Heart right ventricle (tissue), 16 donors: ENCODE measurements at places on chromosomes 1 and 21. TPM values are rescaled to one million over a fixed set of nuclear protein-coding genes. Genes with fewer than 3 reads are reported as not detected.

DNA sequence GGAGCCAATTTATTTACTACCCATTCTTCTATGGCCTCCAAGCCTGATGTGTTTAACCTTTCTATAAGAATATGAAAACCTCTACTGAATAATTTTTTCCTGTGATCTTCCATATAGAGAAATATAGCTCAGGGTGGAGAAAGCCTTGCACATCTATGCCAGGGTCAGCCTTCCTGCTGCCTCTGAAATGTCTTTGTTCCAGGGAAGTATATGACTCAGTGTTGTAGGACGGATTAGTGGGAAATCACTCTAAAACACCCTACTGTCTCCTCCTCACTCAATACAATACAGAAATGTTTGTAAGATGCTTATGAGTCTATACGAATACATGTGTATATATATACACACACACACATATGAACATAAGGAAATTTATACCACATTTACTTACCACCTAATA is 1044.9 kb downstream of the BRINP3 start:
- no peak overlapping the region for H3K27ac ChIP-seq
- no peaks in the 10 kb centered on the region for H3K36me3 ChIP-seq
- no peak for DNase-seq
- no peaks in the 10 kb centered on the region for H3K27me3 ChIP-seq
- no peak overlapping the region for H3K4me3 ChIP-seq
- no peaks in the 10 kb centered on the region for H3K4me1 ChIP-seq

DNA sequence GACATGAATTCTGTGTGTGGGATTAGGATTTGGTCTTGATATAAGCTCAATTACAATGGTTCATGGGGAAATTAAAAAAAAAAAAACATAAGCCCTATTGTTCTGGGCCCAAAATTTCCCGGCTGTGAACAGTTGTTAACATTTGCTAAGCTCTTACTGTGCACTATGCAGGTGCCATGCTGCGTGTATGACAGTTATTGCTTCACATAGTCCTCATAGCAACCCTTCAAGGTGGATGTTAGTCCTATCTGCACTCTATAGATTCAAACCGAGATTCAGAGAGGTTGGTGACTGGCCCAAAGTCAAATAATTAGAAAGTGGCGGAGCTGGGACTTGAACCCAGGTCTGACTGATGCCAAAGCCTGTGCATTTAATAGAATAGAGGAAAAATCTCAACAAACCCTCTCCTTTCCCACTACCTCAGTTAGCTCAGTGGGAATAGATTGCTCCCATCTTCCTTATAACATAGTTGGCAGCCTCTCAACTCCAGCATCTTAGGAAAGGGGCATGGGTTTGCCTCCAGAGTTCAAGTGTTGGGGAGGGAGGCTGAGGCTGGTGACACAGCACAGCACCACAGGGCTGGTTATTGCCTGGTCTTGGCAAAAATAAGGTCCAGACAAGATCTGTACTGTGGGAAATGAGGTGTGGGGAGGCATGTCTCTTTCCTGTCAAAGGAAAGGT is 55.0 kb upstream of the GCLM start:
- no peak overlapping the region for H3K4me3 ChIP-seq
- no peak overlapping the region for H3K27ac ChIP-seq
- DNase-seq, result no peak
- no peaks in the 10 kb centered on the region for H3K27me3 ChIP-seq
- no peaks in the 10 kb centered on the region for H3K36me3 ChIP-seq

GRCh38 chr1:93180723-93181613 is at the start of gene CCDC18:
Gene CCDC18 (plus strand): TSS chr1:93180724. CDS start chr1:93183362, 2,638 bp downstream.
- H3K27me3 ChIP-seq, result no peaks in the 10 kb centered on the region
- peaks cover 8% of the 10 kb centered on the region for H3K36me3 ChIP-seq
- H3K4me3 ChIP-seq, result peak within 1 kb of the TSS; percentile 67
- DNase-seq, result no peak
- peaks cover 24% of the 10 kb centered on the region for H3K4me1 ChIP-seq

DNA sequence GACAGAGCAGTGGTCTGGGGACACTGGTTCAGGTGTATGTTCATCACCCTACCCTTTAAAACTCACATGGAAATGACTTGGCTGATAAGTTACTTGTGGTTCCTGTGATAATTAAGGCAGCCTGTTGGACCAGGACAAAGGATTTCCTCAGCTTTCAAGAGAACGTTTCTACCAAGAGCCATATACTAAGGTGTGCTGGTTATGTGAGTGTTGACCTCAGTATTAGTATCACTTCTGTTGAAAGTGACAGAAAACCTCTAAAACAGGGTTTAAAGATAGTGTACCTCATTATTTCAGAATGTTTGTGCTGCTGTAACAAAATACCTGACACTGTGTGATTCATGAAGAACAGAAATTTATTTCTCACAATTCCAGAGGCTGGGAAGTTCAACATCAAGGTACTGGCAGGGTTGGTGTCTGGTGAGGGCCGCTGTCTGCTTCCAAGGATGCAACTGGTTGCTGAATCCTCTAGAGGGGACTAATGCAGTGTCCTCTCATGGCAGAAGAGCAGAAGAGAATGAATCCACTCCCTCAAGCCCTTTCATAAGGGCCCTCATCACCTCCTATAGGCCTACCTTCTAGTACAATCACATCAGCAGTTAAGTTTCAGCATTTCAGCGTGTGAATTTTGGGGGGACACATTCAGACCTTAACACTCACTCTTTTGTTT is 54.9 kb downstream of the UCK2 start:
- no peak overlapping the region for H3K27ac ChIP-seq
- DNase-seq, result no peak
- H3K36me3 ChIP-seq, result no peaks in the 10 kb centered on the region

DNA sequence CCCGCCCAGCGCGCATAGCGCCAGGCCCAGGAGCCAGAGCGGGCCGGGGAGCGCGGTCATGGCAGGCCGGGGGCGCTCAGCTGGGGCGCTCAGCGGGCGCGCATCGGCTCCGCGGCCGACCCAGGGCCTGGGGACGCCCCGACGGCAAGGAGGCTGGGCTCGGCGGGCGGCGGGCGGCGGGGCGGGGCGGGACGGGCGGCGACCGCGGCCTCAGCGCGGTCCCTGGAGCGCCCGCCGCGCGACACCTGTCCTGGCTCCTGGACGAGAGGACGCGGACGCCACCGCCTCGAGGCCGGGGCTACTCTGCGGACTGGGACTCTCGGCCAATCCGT is 273 bp downstream of the BMP8B start:
- no peaks in the 10 kb centered on the region for H3K36me3 ChIP-seq
- peak overlapping the region; percentile 42 for H3K4me3 ChIP-seq
- H3K27me3 ChIP-seq, result peaks cover 11% of the 10 kb centered on the region
- H3K27ac ChIP-seq, result no peak overlapping the region
- no peaks in the 10 kb centered on the region for H3K4me1 ChIP-seq

- no peaks in the 10 kb centered on the region for H3K36me3 ChIP-seq
- no peak for DNase-seq
- H3K4me1 ChIP-seq, result peaks cover 17% of the 10 kb centered on the region
- H3K4me3 ChIP-seq, result no peak overlapping the region
- peaks cover 14% of the 10 kb centered on the region for H3K27me3 ChIP-seq
- no peak overlapping the region for H3K27ac ChIP-seq
These were observed 8.3 kb downstream of the NHLH2 start for GRCh38 chr1:115832651-115833050.

GRCh38 chr1:18043871-18044270 is 63.7 kb upstream of the IGSF21 start:
- no peaks in the 10 kb centered on the region for H3K4me1 ChIP-seq
- H3K27me3 ChIP-seq, result peaks cover 18% of the 10 kb centered on the region
- H3K27ac ChIP-seq, result no peak overlapping the region
- H3K4me3 ChIP-seq, result no peak overlapping the region
- DNase-seq, result no peak
- no peaks in the 10 kb centered on the region for H3K36me3 ChIP-seq

- no peaks in the 10 kb centered on the region for H3K36me3 ChIP-seq
- H3K4me1 ChIP-seq, result peaks cover 10% of the 10 kb centered on the region
- no peak overlapping the region for H3K27ac ChIP-seq
- no peak overlapping the region for H3K4me3 ChIP-seq
- DNase-seq, result no peak
These were observed 102.3 kb upstream of the GNG12 start for GRCh38 chr1:67935560-67935959.

DNA sequence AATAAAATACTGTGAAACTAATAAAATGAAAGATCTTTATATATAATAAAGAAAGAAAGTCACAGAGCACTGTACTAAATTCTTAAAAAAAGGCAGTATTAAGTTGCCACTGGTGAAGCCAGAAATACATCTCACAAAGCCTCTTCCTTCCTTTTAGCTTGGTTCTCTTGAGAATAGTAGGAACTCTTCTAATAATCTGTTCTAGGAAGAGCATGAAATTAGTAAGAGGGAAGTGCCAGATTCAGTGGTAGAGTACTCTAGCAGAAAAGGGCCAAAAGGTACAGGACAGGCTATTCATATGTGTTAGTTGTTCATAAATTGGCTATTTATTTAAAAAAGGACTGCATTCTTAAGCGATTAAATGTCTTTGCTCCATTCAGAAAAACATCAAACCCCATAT is 33.7 kb downstream of the CTTNBP2NL start:
- DNase-seq, result no peak
- H3K4me1 ChIP-seq, result peaks cover 41% of the 10 kb centered on the region
- H3K27me3 ChIP-seq, result no peaks in the 10 kb centered on the region
- H3K36me3 ChIP-seq, result peaks cover 22% of the 10 kb centered on the region
- H3K4me3 ChIP-seq, result no peak overlapping the region

DNA sequence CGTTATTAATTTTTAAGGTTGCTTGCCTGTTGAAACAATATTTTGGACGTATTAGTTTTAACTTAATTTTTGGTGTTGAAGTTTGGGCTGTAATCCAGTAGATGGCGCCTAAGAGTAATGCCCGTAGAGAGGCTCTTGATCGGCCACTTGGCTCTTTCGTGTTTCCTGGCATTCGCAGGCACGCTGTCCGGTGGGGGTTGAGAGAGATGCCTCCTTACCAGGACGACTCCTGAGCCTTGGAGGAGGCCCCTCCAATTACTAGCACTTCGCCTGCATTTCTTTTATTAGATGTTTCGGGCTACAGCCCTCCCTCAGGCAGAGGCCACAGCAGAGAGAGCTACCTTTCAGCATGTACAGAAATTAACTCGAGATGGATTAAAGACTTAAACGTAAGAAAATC is 12.0 kb downstream of the OR2M4 start:
- DNase-seq, result peak; percentile 3
- no peaks in the 10 kb centered on the region for H3K4me1 ChIP-seq
- no peak overlapping the region for H3K4me3 ChIP-seq
- H3K27ac ChIP-seq, result no peak overlapping the region
- H3K36me3 ChIP-seq, result no peaks in the 10 kb centered on the region

GRCh38 chr1:3066250-3066711 is 2.7 kb upstream of the PRDM16 start:
- H3K36me3 ChIP-seq, result no peaks in the 10 kb centered on the region
- H3K4me1 ChIP-seq, result peaks cover 47% of the 10 kb centered on the region
- peak overlapping the region; percentile 91 for H3K27ac ChIP-seq
- DNase-seq, result peak; percentile 68

- no peak for DNase-seq
- H3K36me3 ChIP-seq, result peaks cover 40% of the 10 kb centered on the region
- H3K27ac ChIP-seq, result no peak overlapping the region
- no peaks in the 10 kb centered on the region for H3K4me1 ChIP-seq
These were observed 23.4 kb downstream of the CTBS start for GRCh38 chr1:84550826-84551225.

GRCh38 chr1:114345930-114346479 is 165.0 kb downstream of the TRIM33 start:
- peak; percentile 14 for DNase-seq
- H3K27me3 ChIP-seq, result no peaks in the 10 kb centered on the region
- peaks cover 8% of the 10 kb centered on the region for H3K4me1 ChIP-seq
- no peaks in the 10 kb centered on the region for H3K36me3 ChIP-seq

DNA sequence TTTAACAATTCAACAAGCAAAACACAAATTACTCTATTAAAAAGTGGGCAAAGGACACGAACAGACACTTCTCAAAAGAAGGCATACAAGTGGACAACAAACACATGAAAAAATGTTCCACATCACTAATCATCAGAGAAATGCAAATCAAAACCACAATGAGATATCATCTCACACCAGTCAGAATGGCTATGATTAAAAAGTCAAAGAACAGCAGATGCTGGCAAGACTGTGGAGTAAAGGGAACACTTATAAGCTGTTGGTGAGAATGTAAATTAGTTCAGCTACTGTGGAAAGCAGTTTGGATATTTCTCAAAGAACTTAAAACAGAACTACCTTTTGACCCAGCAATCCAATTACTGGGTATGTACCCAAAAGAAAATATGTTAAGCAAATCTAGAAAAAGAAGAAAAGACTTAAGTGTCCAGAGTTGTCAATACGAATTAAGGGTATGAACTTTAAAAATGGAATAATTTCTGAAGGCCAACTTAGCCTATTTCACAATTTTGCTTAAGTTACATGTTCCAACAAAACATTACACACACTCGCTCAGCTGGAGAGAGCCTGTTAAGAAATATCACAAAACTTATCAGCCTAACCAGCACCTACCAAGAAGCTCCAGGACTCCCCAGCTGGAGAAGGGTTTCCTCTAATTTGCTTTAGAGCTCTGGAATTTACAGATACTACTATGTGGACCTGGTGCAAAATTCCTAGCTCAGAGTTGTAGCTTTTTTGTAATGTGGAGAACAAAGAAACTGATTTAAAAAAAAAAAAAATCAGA is 232.1 kb downstream of the DUSP10 start:
- no peak overlapping the region for H3K4me3 ChIP-seq
- H3K27me3 ChIP-seq, result no peaks in the 10 kb centered on the region
- no peaks in the 10 kb centered on the region for H3K4me1 ChIP-seq
- H3K27ac ChIP-seq, result no peak overlapping the region
- DNase-seq, result no peak

DNA sequence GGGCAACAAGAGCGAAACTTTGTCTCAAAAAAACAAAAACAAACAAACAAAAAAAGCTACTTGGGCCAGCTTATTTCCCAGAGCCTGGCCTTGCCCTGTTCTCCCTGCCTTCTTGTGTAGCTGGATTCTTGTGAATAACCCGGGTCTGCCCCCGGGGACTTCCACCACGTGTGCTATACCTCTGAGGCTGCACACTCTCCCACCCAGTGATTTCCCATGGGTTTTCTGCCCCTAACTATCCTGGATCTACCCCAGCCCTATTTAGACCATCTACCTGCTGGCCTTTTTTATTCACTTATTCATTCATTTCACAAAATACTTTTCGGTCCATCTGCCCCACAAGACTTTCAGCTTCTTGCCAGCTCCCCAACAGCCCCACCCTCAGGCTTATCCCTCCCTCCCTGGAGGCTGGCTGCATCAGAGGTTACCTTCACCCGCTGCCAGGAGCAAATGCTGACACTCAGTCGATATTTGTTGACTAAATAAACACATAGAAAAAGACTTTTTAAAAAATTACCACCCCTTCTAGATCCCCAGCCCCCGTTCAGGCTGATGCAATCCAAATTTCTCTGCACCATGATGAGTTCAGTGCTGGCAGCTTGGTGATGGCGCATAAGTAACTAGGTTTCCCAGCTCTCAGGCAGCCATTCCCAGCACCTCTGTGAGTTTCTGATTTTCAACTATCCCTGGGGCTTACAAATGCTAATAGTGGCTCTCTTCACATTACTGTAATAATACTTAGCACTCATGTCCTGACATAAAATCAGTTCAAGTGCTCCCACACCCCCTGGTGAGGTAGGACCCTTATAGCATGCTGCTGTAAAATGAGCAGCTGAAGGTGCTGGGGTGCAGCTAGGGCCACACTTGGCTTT is 30.7 kb upstream of the TARBP1 start:
- peaks cover 19% of the 10 kb centered on the region for H3K4me1 ChIP-seq
- no peak overlapping the region for H3K4me3 ChIP-seq
- no peaks in the 10 kb centered on the region for H3K27me3 ChIP-seq
- no peak for DNase-seq
- no peaks in the 10 kb centered on the region for H3K36me3 ChIP-seq

The TRABD2B gene
- 0.83 TPM for polyA plus RNA-seq

The MUTYH gene
- 20.3 TPM for polyA plus RNA-seq

The FMO1 gene
- polyA plus RNA-seq, result 0.16 TPM

The ADCY10 gene
- 0.15 TPM for polyA plus RNA-seq

The EFNA4 gene
- polyA plus RNA-seq, result 4.2 TPM
